Natural killer cell (primary cell): ENCODE measurements at places on chromosomes 1 and 21. TPM values are rescaled to one million over a fixed set of nuclear protein-coding genes. Genes with fewer than 3 reads are reported as not detected.

DNA sequence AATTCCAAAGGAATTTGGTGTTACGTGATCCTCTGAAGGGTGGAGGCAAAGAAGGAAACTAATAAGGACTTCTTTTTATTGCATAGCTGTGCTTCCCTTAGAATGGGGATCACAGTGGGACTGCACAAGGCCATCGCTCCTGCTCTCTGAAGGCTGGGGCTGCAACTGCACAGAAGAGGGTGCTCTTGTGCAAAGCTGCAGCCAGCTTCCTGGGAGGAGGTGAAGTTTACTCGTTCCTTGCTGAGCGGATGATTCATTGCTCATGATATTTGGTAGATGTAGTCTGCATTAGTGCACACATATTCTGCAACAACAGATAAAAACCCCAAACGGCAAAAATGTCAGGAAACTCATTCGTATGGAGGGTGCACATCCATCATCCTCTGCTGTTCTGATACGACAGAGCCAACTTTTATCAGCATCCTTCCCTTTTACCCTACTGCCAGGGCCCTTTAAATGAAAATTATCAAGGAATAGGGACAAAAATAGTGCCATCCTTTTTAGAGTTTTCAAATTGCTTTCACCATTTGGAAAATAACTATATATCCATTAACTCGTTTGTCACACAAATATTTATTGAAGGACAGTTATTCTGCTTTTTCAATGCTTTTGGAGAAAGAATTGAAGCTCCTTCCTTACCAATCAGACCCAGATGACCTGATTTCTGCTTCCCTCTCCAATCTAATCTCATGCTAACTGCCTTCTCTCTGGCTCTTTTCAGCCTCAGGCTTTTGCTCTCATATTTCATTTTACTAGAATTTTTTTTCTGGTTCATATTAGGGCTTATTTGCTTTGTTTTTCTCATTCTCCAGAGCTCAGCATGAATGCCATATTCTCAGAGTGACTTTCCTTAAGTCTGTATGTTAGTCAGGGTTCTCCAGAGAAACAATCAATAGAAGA is 263.6 kb downstream of the DUSP10 start:
- no peaks in the 10 kb centered on the region for H3K4me1 ChIP-seq
- H3K27me3 ChIP-seq = no peaks in the 10 kb centered on the region
- H3K4me3 ChIP-seq = no peak overlapping the region
- H3K27ac ChIP-seq = no peak overlapping the region
- DNase-seq = peak; percentile 71
- H3K36me3 ChIP-seq = no peaks in the 10 kb centered on the region

- no peaks in the 10 kb centered on the region for H3K36me3 ChIP-seq
- H3K27me3 ChIP-seq = no peaks in the 10 kb centered on the region
- peaks cover 9% of the 10 kb centered on the region for H3K4me1 ChIP-seq
- no peak for DNase-seq
- H3K27ac ChIP-seq = no peak overlapping the region
These were observed 1.1 kb upstream of the GUCA2A start for GRCh38 chr1:42165511-42166210.

GRCh38 chr1:150498342-150498741 is 9.6 kb upstream of the ECM1 start:
- no peaks in the 10 kb centered on the region for H3K4me1 ChIP-seq
- H3K4me3 ChIP-seq = no peak overlapping the region
- no peak for DNase-seq

DNA sequence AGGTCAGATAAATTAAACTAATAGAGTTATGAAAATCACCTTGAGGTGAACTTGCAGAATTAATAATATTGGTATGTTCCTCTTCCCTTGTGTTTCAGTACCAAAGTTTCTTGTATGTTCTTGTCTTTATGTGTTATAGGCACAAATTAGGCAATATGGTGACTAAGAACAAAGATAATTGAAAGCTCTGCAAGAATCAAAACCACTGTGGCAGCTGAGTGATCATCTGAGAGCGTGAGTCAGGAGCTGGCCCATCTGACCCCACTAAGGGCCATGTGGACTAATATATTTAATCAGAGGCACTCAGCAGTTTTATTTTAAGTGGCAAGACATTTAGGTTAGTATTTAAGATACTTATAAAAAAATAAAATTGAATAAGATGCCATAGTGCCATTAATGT is 12.8 kb upstream of the CASQ2 start:
- peaks cover 4% of the 10 kb centered on the region for H3K27me3 ChIP-seq
- no peak for DNase-seq
- H3K4me1 ChIP-seq = no peaks in the 10 kb centered on the region
- H3K4me3 ChIP-seq = no peak overlapping the region
- H3K27ac ChIP-seq = no peak overlapping the region

NDUFV3 gene
- 23.9 TPM for total RNA-seq

SMIM34 gene
- total RNA-seq = not detected
